ENCODE measurements at places on chromosomes 5 and 9.

DNA sequence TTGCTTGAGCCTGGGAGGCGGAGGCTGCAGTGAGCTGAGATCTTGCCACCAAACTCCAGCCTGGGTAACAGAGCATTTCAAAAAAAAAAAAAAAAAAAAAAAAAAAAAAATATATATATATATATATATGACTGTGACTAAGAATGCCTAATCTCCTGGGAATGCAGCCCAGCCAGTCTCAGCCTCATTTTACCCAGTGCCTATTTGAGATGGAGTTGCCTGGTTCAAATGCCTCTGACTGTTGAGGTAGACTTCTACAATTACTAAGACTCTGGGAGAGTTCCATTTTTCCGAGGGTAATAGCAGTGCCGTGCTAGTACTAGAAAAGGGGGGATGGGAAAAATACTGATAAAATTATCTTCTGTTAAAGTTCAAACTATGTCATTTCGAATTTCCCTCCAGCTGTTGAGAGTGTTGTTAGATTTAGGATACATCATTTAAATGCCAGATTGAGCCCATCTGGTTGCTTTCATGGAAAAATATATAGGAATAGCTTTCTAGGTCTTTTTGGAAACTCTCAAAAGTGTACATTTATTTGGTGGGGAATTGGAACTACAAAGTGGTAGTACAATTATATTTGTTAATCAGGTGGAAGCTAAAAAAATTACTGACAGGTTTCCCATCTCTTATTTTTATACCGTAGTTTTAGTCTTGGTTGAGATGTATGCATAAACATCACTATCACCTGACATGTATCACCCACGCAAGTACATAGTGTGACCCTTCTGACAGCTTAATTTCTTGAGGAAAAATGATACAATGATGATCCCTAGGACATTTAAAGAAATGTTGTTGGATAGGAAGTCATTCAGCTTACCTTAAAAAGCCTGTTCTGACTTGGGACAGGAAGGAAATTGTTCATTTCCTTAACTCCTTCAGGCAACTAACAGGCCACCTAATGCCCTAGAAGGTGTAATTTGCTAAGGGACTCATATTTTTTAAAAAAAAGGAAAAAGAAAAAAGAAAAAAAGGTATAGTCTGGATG is 214.9 kb downstream of the ADAMTSL1 start:
- DNase-seq, result no peak

- no peak for DNase-seq
Observed at GRCh38 chr5:40841068-40841805, at the start of gene CARD6. CARD6 (plus strand) TSS chr5:40841367; CDS start chr5:40841383, 16 bp downstream.

GRCh38 chr5:20300110-20300509 is 312.1 kb upstream of the CDH18 start:
- DNase-seq, result no peak

GRCh38 chr5:14416621-14417275 is 164.8 kb upstream of the OTULINL start:
- DNase-seq, result no peak

- peak; percentile 73 for DNase-seq
Observed at GRCh38 chr5:74684900-74685851, at the start of gene HEXB. HEXB (plus strand) TSS chr5:74685233; CDS start chr5:74685261, 28 bp downstream.

GRCh38 chr9:106277966-106278365 is 583.6 kb downstream of the TMEM38B start:
- no peak for DNase-seq

DNA sequence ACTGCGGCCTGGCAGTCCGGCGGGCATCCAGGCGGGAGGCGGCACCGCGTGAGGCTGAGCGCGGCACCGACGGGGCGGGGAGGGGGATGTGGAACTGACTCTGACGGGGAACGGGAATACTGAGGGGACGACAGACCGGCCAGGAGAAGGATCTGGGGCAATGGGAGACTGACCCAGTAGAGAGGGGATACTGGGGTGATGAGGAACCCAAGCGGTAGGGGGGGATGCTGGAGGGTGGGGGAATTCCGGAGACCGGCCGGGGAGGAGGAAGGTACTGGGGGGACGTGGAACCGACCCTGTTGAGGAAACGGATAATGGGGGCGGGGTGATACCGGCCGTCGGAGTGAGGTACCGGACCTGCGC is 423 bp downstream of the IPPK start:
- DNase-seq, result no peak

DNA sequence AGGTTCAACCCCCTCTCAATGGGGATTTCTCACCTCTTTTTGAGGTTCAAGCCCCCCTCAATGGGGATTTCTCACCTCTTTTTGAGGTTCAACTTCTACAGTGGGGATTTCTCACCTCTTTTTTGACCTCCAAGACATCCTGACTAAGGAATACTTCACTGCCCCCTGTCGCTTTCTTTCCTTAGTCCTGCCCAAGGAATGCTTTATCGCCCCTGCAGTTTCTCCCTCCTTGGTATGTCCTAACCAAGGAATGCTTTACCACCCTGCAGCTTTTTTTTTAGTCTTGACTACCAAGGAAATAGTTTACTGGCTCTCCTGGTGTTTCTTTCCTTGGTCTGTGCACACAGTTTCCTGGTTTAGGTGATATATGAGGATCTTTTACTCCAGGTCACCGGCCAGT is 9.6 kb upstream of the IRGM start:
- no peak for DNase-seq

Data from amygdala (tissue), 56 donors.